NCI-H187 treated with DMSO at 0.1 percent for 48 hours (cell line): ENCODE measurements at places on chromosomes 3 and 15.

- no peak for DNase-seq
Measured at GRCh38 chr3:99482191-99482590, 156.2 kb upstream of the COL8A1 start.

DNA sequence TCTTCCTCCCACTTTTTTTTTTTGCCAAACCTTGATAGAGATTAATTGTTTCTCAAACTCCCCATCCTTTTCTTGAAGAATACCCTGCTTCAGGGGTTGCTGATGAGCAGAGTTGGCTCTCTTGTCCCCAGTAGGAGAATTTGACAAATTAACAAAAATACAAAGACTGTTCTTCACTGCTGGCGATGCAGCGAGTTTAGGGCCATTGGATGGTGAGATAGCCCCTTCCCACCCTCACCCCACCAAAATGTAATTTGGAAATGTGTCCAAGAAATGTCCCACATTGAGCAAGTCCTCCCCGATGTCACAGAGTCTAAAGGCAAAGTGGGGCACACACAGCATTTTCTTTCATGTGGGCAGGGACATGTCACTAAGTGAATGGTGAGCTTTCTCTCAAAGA, 136.0 kb upstream of the RARB start:
- no peak for DNase-seq

- DNase-seq = no peak
Measured at GRCh38 chr3:61761694-61762430, 200.5 kb downstream of the PTPRG start.

DNA sequence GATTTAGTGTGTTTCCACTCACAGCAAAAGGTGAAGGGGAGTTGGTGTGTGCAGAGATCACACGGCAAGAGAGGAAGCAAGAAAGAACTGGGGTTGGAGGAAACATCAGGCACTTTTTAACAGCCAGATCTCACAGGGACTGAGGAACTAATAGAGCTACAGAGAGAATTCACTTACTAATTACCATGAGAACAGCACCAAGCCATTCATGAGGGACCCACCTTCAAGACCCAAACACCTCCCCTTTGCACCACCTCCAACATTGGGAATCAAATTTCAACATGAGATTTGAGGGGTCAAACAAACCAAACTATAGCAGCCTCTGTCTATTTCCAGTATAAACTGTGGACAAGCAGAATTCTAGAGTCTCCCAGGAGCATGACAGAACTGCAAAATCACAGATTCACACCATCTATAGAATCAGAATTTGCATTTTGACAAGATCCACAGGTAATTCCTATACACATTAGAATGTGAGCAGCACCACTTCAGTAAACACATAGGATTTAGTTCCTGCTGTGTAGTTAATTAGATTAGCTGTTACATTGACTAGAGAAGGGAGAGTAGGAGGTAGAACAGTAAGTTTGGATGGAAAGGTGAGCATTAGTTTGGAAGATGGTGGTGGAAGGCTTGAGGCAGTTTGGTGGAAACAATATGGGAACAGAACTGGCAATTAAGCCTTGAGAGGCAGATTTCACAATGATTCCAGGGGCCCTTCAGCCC, 311.7 kb downstream of the NSUN3 start:
- no peak for DNase-seq

GRCh38 chr3:156818273-156818651, 7.9 kb upstream of the LEKR1 start:
- no peak for DNase-seq

GRCh38 chr15:41507820-41508290, 5.8 kb downstream of the LTK start:
- no peak for DNase-seq

- DNase-seq = no peak
Measured at GRCh38 chr3:178434206-178434805, 101.9 kb upstream of the KCNMB2 start.

GRCh38 chr3:155230382-155230781, 63.1 kb downstream of the STRIT1 start:
- no peak for DNase-seq

GRCh38 chr15:94671858-94672532, 440.6 kb downstream of the MCTP2 start:
- no peak for DNase-seq

DNA sequence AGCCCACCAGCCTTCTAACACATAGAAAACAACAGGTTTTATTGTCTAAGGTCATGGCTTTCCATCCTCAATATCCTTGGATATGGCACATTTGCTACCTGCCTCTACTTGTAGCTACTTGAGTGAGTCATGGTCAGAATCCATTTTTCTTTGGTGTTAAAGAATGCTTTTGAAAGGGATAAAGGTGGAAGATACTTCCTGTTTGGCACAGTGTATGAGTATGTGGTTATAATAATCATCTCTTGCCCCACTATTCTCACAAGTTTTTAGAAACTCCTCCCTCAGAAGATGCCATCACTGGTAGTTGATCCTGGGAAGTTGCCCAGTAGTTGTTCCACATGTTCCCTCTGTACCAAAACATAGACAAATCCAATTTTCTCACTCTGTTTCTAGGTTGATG, 508.6 kb upstream of the IL12A start:
- no peak for DNase-seq
